Stimulated activated CD4-positive, alpha-beta T cell treated with anti-CD3 and anti-CD28 coated beads, Interleukin-1b, Interleukin-23, amount 100 ng/mL, for 24 hours (primary cell): ENCODE measurements at places on chromosomes 12 and 14.

- no peak for DNase-seq
Observed at GRCh38 chr12:79409562-79409961, 281.2 kb downstream of the PAWR start.

GRCh38 chr12:46900734-46901463, 75.1 kb upstream of the SLC38A4 start:
- no peak for DNase-seq

- DNase-seq = no peak
Observed at GRCh38 chr12:5685935-5686334, 254.0 kb downstream of the NTF3 start.

DNA sequence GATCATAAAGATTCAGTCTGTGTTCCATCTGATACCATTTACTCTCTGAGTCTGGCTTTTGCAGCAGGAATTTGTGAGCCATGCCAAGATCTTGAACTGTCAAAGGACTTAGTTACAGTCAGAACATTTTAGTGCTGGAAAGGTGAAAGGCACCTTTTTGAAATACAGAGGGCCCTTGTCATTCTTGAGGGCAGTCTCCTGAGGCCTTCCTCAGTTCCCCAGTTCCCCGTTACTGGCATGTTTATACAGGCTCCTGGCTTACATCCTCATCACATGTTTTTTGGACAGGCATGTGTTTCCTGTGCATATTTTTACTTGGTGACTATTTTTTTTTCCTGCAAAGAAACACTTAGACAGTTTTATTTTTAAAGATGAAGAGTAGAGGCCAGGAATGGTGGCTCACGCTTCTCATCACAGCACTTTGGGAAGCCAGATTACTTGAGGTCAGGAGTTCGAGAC, 21.0 kb downstream of the CFAP54 start:
- no peak for DNase-seq

- no peak for DNase-seq
Observed at GRCh38 chr12:19110221-19110940, 19.2 kb upstream of the PLEKHA5 start.

- no peak for DNase-seq
Observed at GRCh38 chr14:104542871-104543830, 36.4 kb upstream of the C14orf180 start.

GRCh38 chr14:94748667-94749347, 21.1 kb downstream of the GSC start:
- DNase-seq = no peak

GRCh38 chr14:94341656-94342333, 18.7 kb upstream of the SERPINA6 start:
- DNase-seq = no peak

DNA sequence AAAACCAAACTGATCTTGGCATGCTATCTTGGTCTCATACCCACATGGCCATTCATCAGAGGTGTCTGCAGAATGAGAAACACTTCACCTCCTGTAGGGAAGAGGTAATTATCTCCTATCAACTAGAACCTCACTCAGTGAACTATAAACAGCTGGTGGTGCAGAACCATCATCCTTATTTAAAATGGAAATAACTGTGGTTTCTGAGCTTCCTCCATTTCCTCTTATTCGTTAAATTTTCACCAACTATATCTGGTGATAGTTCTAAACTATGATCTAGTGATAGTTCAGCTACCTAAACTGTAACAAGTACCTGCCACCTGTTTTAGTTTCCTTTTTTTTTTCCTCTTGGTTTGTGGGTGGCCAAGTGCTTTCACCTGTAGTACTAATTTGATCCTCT, 218.5 kb downstream of the FUT8 start:
- no peak for DNase-seq

DNA sequence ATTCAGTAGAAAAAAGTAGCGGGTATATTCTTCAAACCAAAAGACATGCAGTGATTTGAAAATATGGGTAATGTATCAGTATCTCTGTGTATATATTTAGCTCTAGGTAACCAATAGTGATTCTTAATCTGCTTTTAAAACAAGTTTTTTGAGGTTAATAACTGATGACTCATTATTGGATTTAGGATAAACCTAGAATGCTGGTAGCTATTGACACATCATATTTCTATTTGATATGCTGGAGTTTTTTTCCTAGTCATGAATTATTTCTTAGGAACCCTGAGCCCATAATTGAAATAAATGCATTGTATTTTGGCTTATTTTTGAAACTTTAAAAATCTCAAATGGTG, 15.5 kb downstream of the ARF6 start:
- DNase-seq = no peak

GRCh38 chr12:41367726-41368405, 179.7 kb downstream of the PDZRN4 start:
- DNase-seq = no peak

DNA sequence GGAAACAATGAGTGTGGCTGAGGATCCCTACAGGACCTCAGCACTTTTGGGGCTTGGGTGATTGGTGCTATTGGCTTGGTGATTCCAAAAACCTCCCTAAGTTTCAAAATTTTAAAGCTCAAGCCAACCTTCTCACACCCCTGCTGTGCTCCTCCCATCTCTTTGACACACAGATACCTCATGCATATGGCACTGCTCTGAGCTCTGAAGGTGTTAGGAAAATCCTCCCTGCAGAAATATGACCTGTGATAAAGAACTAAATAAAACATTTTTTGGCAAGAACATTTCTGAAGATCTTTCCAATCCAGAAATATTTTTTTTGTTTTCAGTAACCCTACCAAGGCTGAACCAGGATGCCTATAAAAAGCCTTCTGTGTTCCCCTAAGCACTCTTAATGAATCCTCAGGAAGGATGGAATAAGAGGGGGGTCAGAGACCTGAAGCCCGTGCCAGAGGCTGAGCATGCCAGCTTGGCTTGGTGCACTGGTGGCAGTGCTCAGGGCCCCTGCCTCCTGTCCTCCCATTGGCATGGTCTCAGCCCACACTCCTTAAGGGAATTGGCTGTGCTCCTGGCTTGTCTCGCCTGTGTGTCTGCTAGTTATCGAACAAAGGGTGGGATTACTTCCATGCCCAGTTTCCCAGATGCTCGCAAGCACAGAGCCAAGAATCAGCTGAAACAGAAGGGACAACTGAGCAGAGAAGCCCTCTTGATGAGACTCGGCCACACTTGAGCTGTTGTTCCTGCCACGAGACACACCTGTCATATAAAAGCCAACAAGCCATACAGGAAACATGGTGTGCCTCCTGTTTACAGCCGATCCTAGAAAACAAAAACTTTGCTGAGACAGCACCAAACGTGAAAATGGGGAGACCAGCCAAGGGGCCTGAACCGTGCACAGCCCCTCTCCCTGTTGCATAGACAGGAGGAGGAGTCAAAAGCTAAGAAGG, 132.7 kb upstream of the EEA1 start:
- DNase-seq = no peak

DNA sequence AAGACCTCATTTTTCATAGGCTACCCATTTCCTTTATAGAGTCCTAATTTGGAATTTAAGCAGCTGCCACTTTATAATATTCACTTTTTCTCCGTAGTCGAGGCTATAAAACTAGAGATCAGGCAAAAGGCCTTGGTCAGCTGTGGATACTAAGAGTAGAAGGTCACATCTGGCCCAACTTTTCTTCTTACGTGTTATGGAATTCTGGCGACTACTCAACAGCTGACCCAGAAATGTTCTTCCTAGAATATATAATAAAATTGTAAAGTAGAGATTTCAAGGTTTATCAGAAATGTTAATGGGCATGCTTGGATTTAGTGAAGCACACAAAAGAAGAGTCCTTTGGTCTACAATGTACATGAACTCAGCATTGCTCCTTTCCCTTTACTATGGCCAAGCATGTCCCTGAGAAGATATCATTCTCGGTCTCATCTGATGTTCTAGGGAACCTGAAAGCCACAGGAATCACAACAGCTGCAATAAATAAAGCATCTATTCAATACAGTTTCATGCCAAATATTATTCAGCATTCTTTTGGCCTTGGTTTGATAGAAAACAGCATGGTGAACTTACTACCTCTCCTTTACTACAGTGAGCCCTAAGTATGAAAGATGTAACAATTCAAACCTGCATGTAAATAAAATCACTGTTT, 261.4 kb upstream of the NPAS3 start:
- DNase-seq = no peak

- DNase-seq = no peak
Observed at GRCh38 chr12:90393089-90393488, 561.9 kb downstream of the CCER1 start.

DNA sequence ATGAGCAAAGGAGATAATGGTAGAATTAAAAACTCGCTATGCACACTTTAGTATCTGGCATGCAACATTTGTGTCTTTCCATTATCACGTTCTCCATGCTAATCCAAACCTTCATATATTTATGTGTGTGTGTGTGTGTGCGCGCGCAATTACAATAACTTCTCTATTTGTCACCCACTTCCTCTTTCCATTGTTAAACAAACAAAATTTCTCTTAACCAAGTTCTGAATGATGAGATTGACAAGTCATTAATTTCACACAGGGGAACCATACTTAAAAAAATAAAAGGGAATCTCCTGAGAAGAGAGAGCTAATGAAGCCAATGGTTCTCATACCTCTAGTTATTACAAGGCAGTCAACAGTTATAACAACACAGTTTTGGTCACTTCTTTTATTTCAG, 575.9 kb upstream of the MDGA2 start:
- no peak for DNase-seq

GRCh38 chr12:107178776-107179175, 85.4 kb upstream of the CRY1 start:
- no peak for DNase-seq

- no peak for DNase-seq
Observed at GRCh38 chr12:101474248-101474647, 888 bp upstream of the SPIC start.

DNA sequence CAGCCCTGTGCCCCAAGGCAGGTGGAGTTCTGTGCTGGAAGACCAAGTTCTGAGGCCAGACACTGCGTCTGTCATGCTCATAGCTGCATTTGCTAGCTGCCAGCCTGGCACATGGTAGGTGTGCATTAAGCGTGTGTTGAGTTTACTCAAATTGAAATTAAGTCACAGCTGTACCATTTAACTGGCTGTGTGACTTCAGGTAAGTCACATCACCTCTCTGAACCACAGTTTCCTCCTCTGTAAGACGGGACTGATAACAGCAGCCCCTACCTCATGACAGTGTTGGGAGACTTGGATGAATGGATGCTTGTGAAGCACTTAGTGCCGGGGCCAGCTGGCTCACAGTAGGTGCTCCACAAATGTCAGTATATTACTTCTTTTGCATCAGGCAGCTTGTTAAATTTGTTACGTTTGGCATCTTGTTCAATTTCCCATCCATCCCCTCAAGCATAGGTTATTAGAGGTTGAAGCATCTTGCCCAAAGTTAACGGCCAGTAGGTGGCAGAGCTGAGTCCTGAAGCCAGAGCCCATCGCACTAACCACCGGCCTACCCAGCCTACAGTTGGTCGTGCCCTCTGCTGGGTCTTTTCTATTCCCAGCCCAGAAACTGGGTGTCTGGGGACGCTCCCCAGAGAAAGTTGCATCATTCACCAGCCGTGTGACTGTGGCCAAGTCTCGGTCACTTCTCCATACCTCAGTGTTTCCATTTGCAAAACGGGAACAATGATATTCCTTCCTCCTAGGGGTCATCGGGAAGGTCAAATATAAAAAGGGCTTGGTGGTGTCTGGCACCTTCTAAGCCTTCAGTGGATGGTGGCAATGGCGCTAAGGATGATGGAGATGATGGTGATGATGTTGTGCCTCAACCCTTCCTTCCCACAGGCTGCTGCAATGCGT, 4.5 kb downstream of the DAO start:
- DNase-seq = peak; percentile 55
